ENCODE measurements at places on chromosomes 7 and 10.

DNA sequence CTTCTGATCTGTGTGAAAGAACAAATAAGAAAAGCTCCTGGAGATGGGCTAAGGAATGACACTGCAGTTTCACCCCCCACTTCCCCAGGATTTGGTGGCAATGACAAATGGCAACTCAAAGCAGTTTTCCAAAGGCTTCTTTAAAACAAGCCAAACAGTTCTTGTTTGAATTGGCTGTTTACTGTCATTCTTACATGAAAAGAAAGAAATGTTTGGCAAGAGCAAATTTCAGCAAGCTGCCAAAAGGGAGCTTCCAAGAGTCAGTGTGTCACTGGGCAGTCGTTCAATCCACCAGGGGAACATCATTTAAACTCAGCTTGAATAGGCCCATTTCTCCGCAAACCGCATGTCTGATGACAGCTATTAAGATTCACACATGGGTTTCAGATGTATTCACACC is 119.0 kb upstream of the RHOBTB1 start:
- no peaks in the 10 kb centered on the region for H3K27me3 ChIP-seq
- H3K36me3 ChIP-seq, result no peaks in the 10 kb centered on the region
- peak; percentile 25 for DNase-seq
- H3K27ac ChIP-seq, result no peak overlapping the region
- no peak overlapping the region for H3K4me3 ChIP-seq

- H3K36me3 ChIP-seq, result no peaks in the 10 kb centered on the region
- H3K27ac ChIP-seq, result no peak overlapping the region
- no peak overlapping the region for H3K4me3 ChIP-seq
- no peaks in the 10 kb centered on the region for H3K4me1 ChIP-seq
These were observed 180.7 kb upstream of the PRSS1 start for GRCh38 chr7:142568435-142569097.

DNA sequence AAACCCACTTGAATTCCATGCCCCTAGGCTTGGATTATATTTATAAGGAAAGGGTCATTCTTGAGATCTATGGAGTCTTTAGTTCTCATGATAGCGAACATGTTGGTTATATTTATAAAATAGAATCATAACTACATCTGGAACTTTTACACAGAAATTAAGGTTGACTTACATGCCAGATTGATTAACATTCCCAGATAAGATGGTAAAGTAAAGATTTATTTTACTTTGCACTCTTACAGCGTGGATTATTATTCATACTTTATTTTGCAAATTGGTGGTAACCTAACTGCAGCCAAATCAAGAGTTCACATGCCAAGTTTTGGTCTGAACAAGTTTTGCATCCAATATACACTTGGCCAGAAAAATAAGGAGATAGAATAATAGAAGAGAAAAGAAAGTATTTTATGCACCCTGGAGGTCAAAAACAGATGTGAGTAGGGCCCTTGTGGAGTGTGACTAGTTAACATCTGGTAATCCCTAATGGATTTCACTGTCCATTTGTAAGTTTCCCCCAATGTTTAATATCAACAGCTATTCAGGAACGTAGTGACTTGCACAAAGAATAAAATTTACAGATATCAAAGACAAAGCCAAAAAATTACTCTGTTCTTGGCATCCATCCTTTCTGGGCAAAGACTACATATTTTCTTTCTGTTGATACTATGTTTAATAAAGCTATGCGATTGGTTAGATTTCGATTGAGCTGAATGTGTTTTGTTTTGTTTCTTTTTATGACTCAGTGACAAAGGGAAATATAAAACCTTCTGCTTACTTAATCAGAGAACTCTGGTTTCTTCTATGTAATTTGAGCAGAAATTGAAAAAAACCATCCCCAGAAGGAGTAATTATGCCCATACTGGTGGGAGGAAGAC is 10.1 kb upstream of the TMEM26 start:
- H3K27ac ChIP-seq, result no peak overlapping the region
- DNase-seq, result no peak
- H3K36me3 ChIP-seq, result no peaks in the 10 kb centered on the region
- H3K27me3 ChIP-seq, result no peaks in the 10 kb centered on the region
- H3K4me1 ChIP-seq, result no peaks in the 10 kb centered on the region

DNA sequence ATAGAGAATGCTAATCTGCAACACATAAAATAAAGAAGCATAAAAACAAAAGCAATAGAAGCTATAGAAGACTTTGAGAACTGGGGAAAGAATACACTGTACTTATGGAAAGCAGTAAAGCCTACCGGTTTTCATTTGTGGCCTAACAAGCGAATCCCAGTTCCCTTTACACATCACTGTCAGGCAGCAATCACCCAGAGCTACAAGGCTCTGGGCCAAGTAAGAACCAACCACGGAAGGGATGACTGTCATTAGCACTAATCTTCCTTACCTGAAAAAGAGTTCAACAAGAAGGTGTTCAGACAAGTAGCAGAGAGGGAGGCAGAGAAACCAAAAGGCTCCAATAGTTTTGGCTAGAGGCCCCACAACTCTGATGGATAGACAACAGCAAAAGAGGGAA is 15.0 kb downstream of the CCDC6 start:
- no peaks in the 10 kb centered on the region for H3K27me3 ChIP-seq
- no peak overlapping the region for H3K27ac ChIP-seq
- no peak for DNase-seq
- H3K4me1 ChIP-seq, result peaks cover 50% of the 10 kb centered on the region

- H3K27me3 ChIP-seq, result no peaks in the 10 kb centered on the region
- H3K4me3 ChIP-seq, result no peak overlapping the region
- H3K4me1 ChIP-seq, result no peaks in the 10 kb centered on the region
- DNase-seq, result no peak
These were observed 72.4 kb upstream of the TAC1 start for GRCh38 chr7:97659363-97660045.

DNA sequence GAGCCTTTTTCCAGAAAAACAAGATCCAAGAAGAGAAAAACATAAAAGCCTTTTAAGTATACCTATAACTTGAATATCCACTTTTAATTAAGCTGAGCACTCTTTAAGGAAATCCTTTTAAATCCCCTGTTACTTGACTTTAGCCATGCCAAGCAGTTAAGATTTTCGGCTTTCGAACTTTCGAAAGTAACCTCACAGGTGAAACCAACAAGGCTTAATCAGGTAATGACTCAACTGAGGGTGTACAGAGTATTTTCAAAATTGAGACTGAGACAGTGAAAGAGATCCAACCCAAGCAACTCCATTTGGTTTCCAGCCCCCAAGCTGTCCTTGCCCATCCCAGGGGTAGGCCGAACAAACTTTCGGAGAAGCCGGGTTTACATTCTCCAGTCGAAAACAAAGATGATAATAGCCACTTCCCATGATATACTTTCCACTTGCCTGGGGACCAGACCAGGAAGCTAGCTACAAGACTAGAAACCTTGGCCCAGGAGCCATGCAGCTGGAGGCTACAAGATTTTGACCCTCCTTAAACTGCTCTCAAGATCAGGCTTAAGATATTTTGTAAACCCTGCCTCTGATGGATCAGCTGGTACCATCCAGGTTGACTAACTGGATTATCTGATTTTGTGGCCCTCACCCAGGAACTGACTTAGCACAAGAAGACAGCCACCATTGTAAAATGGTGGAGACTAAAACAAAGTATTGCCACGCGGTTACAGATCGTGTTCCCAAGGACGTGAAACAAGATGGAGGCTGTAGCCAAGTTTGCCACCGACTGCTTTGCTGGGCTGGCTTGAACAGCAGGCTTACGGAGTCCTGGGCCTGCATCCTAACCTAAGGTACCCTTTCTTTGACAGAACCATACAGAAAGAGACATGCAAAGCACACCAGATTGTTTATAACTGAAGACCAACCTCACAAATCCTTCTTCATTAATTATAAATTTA is 32.3 kb downstream of the C1GALT1 start:
- no peaks in the 10 kb centered on the region for H3K27me3 ChIP-seq
- no peak overlapping the region for H3K4me3 ChIP-seq
- no peak overlapping the region for H3K27ac ChIP-seq
- DNase-seq, result no peak

- no peaks in the 10 kb centered on the region for H3K27me3 ChIP-seq
- no peak overlapping the region for H3K4me3 ChIP-seq
- DNase-seq, result no peak
- peaks cover 21% of the 10 kb centered on the region for H3K4me1 ChIP-seq
- H3K36me3 ChIP-seq, result no peaks in the 10 kb centered on the region
These were observed 3.1 kb upstream of the ARID5B start for GRCh38 chr10:61898435-61898778.
